CD4-positive, alpha-beta T cell treated with Interleukin-15 for 4 hours (primary cell): ENCODE measurements at places on chromosomes 5 and 9.

- DNase-seq, result no peak
Observed at GRCh38 chr9:89439571-89439970, 58.3 kb downstream of the SEMA4D start.

DNA sequence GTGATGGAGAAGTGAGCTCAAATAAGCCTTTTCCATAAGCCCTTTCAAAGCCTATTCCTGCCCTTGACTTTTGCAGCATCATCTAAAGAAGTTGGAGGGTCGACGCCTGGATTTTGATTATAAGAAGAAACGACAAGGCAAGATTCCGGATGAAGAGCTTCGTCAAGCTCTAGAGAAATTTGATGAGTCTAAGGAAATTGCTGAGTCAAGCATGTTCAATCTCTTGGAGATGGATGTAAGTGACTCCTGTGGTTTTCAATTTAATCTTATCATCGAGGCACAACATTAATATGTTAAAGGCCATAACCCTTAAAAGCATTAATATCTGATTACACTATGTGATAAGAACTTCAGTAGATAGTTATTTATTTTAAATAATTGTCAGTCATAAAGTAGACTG lies 210.4 kb downstream of the SH3GL2 start:
- no peak for DNase-seq

- no peak for DNase-seq
Observed at GRCh38 chr5:94705427-94705826, 87.0 kb downstream of the SLF1 start.

GRCh38 chr9:90419221-90419851 lies 223.3 kb downstream of the DIRAS2 start:
- DNase-seq, result no peak

DNA sequence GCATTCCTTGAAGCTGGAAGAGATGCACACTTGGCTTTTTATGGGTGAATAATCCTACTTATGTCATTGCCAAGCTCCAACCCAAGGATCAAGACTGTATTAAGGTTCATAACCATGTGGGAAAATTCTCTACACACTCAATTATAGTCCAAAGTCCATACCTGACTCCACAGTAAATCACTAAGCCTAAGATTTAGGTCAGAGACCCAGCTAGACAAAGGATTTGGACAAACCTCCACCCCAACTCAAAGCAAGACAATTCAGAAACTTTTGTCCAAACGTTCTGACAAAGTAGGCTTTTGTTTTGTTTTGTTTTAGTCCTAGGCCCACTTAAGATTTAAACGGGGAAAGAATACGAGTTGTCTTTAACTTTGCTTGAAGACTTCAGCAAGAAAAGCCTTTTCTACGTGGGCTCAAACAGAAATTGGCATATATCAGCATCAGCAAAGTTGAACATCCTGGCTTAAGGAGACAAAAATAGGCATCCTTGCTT lies 1.7 kb downstream of the MEGF9 start:
- no peak for DNase-seq
